ENCODE measurements at places on chromosomes 3 and 15.

- no peak for DNase-seq
These were observed 198.6 kb upstream of the PLSCR5 start for GRCh38 chr3:146803745-146804144.

GRCh38 chr3:37922721-37923568 lies 61.3 kb downstream of the CTDSPL start:
- no peak for DNase-seq

GRCh38 chr3:112364291-112364690 lies 31.3 kb downstream of the CD200 start:
- DNase-seq: no peak

GRCh38 chr3:111764645-111765091 lies 94.4 kb upstream of the PHLDB2 start:
- DNase-seq: no peak

DNA sequence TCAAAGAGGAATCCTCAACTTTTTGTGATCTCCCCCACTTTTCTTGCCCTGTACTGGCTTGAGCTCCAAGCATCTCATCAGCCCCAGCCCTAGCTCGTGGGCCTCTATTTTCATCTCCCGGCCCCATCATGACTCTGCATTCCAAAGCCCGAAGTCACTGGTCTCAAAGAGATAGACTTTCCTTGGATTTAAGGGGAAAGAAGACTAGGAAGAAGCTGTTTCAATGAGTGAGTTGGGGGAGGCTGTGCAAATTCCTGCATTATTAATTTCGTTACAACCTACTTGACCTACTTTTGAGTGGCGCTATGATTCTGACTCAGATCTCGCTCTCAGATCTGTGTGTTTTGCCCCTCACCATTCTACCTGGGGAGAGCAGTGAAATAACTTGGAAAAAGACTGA lies 266.6 kb upstream of the TBL1XR1 start:
- DNase-seq: no peak

DNA sequence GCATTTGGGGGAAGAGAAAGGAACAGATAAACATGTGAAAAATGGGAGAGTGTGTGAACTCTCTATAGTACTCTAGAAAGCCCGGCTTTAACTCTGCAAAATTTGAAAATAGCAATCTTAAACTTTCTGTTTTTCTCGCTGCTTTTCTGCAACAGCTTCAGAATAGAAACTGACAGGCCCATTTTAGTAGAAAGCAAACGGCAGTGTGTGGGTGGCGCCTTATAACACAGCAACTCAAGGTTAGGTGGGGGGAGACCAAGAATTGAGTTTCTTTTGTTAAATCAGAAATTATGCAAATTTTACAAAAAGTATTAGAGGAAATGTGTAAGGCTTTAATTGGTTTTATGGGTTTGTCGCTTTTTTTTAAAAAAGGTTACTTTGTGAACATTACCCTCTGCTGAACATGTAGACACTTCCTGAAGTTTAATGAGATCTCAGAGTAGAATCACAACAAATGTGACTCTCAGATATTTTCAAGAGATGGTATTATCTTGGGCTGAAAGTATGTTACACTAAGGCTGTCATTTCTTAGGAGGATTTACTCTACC lies 107.0 kb downstream of the PTPRG start:
- DNase-seq: no peak

Data from activated CD4-positive, alpha-beta T cell treated with anti-CD3 and anti-CD28 coated beads, Interleukin-2, amount 50 U/mL, for 24 hours (primary cell).